ENCODE measurements at places on chromosomes 6 and 20. TPM values are rescaled to one million over a fixed set of nuclear protein-coding genes. Genes with fewer than 3 reads are reported as not detected.

- no peak for DNase-seq
These were observed 114.1 kb downstream of the CD83 start for GRCh38 chr6:14231501-14232280.

DNA sequence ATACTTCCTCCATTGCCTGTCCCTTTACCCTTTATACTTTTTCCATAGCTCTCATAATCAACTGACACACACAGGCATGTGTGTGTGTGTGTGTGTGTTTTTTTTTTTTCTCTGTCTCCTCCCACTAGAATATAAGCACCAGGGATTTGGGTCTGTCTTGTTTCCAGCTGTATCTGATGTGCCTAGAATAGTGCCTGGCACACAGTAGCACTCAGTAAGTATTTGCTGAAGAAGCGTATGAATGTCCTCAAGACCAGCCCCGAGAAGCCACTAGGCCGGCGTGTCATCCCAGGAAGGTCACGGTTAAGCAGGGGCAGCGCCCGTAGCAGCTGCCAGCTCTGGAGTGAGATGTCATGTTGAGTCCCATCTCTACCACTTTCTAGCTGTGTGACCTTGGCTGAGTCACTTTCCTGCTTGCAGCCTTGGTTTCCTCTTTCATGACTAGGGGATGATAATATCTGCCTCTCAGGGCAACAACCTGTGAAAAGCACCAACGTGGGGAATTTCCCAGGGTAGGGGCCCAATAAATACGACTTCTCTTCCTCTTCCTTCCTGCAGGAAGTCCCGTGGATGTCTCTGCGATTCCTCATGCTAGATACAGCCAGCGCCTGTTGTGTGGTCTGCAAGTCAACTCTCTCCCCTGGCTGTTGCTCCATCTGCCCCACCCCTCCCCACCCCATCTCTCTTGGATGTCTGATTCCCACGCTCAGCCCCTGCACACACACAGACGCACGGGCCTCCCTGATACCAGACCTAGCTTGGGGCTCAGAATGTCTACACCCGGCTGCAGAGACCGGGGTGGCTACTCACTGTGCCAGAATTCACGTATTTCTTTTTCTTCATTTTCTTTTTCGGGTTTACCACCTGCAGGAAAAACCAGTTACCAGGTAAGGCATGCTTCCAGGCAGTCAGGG is 58.1 kb downstream of the RAB44 start:
- no peak for DNase-seq

DNA sequence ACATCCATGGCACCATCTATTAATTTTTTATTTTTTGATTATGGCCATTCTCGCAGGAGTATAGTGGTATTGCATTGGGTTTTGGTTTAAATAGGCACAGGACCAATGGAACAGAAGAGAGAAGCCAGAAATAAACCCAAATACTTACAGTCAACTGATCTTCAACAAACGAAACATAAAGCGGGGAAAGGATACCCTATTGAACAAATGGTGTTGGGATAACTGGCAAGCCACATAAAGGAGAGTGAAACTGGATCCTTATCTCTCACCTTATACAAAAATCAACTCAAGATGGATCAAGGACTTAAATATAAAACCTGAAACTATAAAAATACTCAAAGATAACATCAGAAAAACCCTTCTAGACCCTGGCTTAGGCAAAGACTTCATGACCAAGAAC is 25.3 kb upstream of the RUNX2 start:
- no peak for DNase-seq

GRCh38 chr6:36743538-36744303 is 46.1 kb downstream of the RAB44 start:
- no peak for DNase-seq

GRCh38 chr6:5619249-5619648 is 357.9 kb downstream of the FARS2 start:
- no peak for DNase-seq

- DNase-seq: no peak
These were observed 179.7 kb downstream of the DLL1 start for GRCh38 chr6:170111141-170111664.

DNA sequence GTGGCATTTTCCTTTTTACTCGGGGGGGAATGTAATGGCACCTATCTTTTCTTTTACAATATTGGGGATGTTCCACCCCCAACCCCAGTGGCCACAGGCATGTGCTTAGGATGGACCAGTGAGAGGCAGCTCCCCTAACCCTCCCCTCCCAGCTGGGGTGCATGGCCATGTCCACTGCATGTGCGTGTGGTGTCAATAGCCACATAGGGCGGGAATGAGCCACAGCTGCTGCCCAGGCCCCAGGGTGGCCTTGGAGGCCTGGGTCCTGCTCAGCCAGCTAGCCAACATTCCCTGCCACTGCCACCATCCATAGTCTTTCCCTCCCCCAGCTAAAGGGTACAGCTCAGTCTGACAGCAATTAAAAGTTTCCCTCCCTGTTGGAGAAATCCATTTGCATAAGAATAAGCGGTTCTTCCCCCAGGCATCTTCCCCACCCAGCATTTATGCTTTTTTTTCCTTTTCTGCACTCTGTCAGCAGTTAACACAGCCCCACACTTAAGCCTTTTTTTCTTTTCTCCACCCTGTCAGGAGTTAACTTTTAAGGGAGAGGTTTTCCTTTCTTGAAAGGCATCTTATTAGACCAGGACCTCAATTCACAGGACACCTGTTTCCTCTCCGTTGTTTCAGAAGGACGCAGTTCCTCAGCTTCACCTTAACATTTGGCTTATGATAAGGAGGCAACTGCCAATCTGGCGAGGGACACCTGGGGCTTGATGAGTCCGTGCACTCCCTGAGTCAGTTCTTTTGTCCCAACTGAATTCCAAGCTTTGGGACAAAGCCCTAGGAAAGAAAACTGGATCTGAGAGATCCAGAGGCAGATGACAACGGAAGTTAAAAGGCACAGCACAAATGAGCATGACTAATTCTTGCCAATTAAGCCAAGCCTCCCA is 121.4 kb downstream of the TPBG start:
- no peak for DNase-seq

- no peak for DNase-seq
These were observed 28.8 kb downstream of the MTRES1 start for GRCh38 chr6:107056796-107057195.

DNA sequence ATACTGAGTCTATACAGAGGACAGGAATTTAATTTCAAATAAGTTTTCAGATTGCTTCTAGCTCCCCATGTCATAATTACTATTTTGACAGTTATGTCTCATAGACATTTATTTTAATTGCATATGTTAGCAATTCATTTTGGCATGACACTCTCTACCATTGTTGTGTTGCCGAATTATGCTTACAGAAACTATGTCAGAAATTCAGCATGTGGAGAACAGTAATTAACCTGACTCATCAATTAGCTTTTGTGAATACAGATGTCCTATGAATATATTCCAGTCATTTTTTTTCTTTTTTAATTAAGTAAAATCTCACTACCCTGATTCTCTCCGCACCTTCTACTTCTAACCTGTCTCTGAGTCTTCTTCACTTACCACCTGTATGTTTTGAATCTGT is 105.1 kb downstream of the NKAIN2 start:
- no peak for DNase-seq

- peak; percentile 26 for DNase-seq
These were observed 223.7 kb downstream of the GMDS start for GRCh38 chr6:2021713-2022125.

DNA sequence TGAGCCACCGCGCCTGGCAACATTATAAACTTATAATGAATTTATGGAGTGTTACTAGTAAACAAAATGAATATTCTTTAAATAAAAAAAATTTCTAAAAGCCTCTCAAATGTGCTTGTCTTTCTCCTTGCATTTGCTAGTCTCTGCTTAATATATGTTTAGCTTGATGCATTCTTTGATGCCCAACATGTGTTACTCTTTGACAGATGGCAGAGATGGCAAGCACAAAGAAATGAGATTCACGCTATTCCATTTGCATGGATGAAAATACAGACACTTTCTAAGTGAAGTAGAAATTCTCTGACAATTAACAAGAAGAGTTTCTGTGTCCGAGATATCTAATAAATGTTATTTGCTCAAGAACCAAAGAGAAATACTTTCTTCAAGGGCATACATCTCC is 30.1 kb downstream of the DCDC2 start:
- no peak for DNase-seq

DNA sequence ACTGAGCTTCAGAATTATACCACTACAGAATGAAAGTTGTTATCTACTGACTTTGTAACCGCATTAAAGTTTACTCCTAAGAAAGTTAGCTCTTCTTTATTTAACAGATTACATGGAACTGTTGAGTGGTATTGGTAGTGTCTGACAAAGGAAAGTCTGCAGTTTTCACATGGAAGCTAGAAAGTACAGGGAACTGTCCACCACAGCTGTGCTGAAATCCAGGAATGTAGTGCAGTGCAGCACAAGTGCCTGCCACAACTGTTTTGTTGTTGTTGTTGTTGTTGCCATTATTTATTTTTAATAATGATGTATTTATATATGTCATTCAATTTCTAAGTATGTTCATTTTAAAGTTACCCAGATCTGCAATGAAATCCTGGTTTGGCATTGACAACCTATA is 464.9 kb downstream of the TBC1D32 start:
- DNase-seq: no peak

DNA sequence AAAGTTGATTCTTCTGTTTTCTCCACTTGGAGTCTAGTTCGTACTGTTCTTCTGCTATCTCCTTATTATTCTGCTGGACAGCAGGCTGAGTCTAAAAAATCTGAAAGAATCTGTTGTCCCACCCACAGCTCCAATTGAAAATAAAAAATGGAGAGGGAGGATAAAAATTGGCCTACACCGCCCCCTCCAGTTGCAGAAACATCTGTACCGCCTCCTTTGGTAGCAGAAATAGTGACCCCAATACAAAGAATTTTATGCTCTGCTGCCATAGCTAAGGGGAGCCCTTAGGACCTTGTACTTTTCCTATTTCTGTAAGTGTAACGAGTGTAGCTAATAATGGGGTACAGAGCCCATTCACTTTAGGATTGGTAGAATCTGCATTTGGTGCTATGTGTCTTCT is 4.9 kb upstream of the FKBP1A start:
- DNase-seq: no peak

DNA sequence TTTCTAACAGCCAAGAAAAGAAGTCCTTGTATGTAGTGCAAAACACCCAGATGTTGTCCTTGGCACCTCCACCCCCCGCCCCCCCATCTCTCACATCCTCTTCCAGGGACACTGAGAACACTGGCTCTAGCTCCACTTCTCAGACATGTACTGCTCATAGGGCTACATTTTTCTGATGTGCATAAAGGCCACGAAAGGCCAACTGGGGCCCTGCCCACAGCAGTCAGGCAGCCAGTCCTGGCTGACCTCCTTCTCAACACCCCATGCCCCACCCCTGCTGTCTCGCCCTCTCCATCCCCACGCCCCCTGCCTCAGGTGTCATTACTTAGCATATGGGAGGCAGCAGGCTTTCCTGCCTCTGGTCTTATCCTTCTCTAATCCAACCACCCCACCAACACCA is 11.3 kb downstream of the GABRR1 start:
- DNase-seq: no peak

GRCh38 chr6:155030148-155030720 is 35.1 kb downstream of the TIAM2 start:
- DNase-seq: no peak

DNA sequence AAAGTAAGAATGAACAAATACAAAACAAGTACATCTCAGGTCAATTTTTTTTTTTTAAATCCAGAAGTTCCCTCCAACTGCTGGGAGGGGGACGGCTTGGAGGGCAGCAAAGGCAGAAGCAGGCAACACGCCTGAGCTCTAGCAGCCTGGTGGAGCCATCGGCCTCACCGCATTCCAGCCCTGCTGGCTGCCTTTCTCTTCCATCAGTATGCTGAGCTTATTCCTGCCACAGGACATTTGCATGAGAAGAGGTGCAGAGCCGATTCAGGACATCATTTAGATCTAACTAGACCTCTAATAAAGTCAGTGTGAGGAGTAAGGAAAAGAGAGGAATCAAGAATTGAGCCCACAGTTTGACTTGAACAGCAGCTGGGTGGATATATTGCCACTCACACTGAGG is 318.8 kb downstream of the ZFAND3 start:
- no peak for DNase-seq

DNA sequence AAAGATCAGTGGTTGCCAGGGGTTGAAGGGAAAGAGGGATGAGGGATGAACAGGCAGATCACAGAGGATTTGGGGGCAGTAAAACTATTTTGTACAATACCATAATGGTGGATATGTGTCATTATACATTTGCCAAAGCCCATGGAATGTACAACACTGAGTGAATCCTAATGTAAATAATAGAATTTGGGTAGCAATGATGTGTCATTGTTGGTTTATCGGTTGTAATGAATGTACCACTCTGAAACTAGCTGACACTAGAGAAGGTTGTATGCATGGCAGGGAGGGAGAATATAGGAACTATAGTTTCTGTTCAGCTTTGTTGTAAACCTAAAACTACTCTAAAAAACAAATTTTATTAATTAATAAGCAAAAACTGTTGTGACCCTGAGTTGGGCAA is 17.8 kb upstream of the ASF1A start:
- DNase-seq: no peak

DNA sequence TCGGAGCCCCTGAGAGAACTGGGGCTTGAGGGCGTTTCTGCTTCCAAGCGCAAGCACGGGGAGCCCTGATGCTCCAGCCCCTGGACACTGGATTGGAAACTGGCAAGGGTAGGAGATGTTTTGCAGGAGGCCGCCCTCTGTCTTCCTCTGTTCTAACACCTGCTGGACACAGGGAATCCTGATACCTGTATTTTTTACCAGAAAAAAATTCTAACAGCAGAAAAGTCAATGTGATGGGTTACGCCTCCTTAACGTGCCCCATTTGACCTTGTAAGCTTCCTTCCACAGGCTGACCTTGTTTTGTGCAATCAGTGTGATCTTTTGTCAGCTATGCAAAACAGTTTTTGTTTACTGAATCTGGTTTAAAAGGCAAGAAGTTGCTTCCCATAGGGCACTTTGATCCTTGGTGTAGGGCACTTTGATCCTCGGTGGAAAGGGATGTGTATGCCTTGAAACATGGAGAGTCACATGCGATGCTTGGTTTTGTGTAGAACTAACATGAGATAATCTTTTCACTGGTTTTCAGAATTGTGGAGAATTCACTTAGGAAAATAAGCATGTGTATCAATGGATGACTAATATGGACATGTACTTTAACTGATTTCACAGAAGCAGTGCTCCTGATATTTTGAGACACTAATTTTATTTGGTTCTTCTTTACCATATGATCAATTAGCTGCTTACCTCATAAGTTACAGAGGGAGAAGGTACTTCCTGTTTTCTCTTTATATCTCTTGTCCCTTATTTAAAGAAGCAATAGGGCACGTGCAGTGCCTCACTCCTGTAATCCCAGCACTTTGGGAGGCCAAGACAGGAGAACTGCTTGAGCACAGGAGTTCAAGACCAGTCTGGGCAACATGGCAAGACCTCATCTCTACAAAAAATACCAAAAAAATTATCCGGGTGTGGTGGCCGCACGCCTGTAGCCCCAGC is 59.9 kb upstream of the MAP3K4 start:
- DNase-seq: no peak

- DNase-seq: no peak
These were observed 105.3 kb upstream of the BMP5 start for GRCh38 chr6:55980627-55981211.

Gene TGM2
- 137 TPM for total RNA-seq

Gene DACT2
- 1.2 TPM for total RNA-seq

Gene TMEM244
- total RNA-seq: not detected

Gene SNAP91
- not detected for total RNA-seq

Gene MCCD1
- total RNA-seq: not detected

Gene PLEKHG1
- 12.1 TPM for total RNA-seq

Gene OR2B6
- not detected for total RNA-seq

Gene SIRPB2
- not detected for total RNA-seq

Gene CGA
- total RNA-seq: not detected

Gene APCDD1L
- total RNA-seq: 1.7 TPM

Gene SPAG4
- 15.9 TPM for total RNA-seq

Gene RBPJL
- total RNA-seq: not detected

Gene PAK5
- total RNA-seq: not detected

Gene BTN1A1
- not detected for total RNA-seq
